ENCODE measurements at places on chromosomes 2 and 18.

DNA sequence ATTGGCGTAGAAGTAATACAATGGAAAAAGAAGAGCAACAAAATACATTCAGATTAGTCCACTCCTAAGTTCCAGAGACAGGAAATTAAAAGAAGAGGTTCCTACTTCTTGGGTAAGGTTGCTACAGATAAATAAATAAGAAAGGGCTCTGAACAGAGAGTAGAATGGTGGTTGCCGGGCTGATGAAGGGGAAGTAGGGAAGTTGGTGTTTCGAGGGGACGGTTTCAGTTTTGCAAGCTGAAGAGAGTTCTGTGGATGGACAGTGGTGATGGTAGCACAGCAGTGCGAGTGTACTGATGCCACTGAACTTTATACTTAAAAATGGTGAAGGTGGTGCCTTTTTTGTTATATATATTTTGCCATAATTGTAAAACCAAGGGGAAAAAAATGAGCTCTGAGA, 48.2 kb downstream of the CABYR start:
- DNase-seq: no peak

- no peak for DNase-seq
Measured at GRCh38 chr18:77395953-77396352, 146.3 kb downstream of the GALR1 start.

DNA sequence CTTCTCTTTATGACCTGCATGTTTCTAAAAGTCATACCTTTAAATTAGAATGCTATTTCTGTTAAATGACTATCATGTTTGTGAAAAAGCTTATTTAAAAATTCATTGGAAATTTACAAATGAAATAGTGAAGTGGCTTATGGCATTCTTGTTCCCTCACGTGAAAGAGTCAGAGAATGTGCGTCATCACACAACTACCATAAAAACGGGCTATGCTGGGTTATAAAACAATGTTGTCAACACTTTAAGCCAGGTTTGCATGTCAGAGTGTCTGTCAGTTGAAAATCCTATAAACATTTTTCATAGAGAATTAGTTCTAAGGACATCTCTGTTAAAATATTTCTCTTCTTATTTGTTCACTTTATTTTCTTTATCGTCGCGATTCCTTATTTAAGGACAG, 42.5 kb upstream of the STK39 start:
- no peak for DNase-seq

GRCh38 chr18:42530276-42530675, 575.2 kb downstream of the PIK3C3 start:
- no peak for DNase-seq

GRCh38 chr18:36582988-36583745, 245.6 kb downstream of the TPGS2 start:
- no peak for DNase-seq

DNA sequence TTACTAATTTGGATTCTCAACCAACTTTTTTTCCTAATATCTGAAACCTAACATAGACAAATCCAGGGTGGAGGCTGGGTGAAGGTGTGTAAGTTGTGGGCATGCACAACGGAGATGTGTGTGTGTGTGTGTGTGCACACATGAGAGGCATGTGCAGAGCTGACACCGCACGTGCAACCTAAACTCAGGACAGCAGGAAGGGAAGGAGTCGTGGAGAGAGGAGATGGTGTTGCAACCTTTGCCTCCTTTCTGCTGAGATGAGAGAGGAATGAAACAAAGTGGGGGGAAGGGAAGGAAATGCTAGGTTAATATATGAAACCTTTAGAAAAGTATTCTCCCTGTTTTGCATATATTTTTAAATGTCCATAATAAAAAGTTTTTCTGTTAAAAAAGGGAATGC, 64.7 kb downstream of the KCTD1 start:
- DNase-seq: no peak

DNA sequence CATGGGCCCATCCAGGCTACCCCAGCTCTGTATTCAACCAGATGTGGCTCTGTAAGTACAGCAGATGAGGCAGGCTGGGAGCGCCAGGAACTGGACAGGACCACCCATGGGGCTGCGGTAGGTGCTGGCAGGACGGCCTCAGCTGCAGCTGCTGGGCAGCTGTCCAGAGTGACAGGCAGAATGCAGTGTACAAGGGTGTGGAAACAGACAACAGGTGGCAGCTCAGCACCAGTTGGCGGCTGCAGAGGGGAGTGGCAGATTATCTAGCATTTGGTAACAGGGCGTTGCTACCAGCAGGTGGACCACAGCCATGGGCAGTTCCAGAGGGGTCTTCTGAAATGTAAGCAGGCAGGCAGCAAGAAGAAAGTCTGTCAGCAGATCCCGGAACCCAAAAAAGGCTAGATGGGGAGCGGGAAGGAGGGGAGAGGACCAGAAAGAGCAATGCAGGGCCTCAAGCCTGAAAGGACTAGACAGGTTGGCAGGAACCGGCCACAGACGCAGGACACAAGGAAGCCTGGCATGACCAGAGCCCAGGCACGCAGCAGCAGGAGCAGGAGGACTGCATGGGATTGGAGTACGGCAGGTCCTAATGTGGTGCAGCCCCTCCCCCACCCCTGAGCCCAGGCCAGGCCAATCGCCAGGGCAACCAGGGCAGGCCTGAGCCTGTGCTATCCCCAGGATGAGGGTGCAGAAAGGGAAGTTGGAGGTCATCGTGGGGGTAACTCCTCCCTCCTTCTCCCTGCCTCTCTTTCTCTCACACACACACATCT, 24.7 kb downstream of the PKDCC start:
- no peak for DNase-seq

GRCh38 chr2:239734436-239735005, 290.6 kb downstream of the NDUFA10 start:
- no peak for DNase-seq

- DNase-seq: no peak
Measured at GRCh38 chr2:165718610-165719210, 75.3 kb downstream of the GALNT3 start.

DNA sequence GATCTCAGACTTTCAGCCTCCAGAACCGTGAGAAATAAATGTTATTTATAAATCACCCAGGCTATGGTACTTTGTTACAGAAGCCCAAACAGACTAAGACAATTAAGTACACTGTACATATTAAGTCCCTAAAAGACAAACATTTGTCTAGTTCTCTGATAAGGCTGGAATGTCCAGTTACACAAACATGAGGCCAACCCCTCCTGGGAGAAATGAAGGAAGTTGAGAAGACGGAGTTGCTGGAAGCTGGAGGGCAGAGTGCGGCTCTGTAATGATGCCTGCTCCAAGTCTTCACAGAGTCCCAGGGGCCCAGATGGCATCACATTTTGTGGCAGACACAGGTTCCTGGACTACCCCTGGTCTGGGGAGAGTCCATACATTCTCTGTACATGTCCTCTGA, 79.2 kb upstream of the ST8SIA3 start:
- no peak for DNase-seq

DNA sequence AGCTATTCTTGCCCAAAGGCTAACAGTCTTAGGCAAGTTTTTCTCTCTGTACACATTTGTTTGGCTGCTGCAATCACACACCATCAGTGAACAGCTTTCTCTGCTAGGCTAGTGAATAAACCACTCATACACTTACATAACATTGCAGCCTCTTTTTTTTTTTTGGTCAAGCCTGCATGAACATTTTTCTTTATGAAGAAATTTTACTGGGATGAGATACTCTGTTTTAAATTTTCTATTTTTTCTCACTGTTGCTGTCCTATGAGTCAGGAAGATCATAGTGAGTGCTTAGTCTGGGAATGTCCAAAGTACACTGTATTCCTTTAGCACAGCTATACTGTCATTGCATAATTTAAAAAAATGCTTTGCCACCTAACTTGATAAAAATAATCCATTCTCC, 58.5 kb downstream of the ROCK1 start:
- DNase-seq: no peak

DNA sequence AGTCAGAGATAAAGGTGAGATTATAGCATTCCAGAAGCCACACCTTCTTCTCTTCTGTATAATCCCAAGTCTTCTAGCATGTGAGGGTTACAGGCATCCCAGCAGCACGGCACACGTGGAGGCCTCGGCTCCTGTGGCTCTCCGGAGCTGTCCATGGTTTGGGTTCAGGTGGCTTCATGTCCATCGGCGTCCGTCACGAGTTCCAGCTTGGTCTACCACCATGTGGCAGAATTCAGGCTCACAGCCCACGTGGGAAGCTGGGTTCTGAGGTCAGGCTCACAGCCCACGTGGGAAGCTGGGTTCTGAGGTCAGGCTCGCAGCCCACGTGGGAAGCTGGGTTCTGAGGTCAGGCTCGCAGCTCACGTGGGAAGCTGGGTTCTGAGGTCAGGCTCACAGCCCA, 378.3 kb upstream of the SALL3 start:
- DNase-seq: no peak

- no peak for DNase-seq
Measured at GRCh38 chr2:215049341-215049740, 89.1 kb downstream of the ABCA12 start.

- DNase-seq: no peak
Measured at GRCh38 chr18:22935431-22935830, 2.3 kb downstream of the RBBP8 start.

DNA sequence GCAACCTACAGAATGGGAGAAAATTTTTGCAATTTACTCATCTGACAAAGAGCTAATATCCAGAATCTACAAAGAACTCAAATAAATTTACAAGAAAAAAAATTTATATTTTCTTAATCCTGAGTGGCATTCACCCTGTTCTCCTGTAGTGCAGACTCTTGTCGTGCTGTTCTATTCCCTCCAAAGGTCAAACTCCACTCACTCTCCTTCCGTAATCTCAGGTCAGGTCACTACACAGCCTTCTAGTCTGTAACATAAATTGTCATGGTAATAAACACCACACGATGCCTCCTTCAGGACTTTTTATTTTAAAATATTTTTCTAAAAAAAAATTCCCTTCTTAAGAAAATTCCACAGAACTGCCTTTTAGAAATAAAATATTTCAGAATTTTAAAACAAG, 417.9 kb upstream of the GCFC2 start:
- DNase-seq: no peak

- DNase-seq: no peak
Measured at GRCh38 chr2:101386599-101387150, 628 bp downstream of the CREG2 start.

GRCh38 chr18:5759194-5759593, 136.1 kb downstream of the TMEM200C start:
- no peak for DNase-seq

- no peak for DNase-seq
Measured at GRCh38 chr2:181847198-181847556, 44.4 kb upstream of the ITPRID2 start.

DNA sequence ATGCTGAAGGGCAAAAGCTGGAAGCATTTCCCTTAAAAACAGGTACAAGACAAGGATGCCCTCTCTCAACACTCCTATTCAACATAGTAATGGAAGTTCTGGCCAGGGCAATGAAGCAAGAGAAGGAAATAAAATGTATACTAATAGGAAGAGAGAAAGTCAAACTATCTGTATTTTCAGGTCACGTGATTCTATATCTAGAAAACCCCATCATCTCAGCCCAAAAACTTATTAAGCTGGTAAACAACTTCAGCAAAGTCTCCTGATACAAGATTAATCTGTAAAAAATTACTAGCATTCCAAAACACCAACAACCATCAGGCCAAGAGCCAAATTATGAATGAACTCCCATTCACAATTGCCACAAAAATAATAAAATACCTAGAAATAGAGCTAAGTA, 213.2 kb upstream of the CNTNAP5 start:
- DNase-seq: no peak

DNA sequence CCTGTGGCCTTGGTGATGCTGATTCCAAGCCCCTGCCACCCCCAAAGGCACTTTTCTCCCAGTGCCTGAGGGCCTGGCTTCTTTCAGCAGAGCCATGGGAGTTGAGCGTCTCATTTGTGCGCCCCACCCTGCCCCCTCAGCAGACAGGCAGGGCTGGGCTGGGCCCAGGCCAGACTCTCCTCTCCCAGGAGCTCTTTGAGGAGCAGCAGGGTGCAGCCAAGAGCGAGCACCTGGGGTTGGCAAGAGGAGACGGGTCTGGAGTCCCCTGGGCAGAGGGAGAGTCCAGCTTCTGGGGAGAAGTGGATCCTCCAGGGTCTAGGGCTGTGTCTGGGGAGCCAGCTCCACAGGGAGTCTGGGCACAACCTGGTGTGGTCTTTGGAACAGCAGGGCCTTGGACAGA, 21.2 kb downstream of the NPPC start:
- no peak for DNase-seq

DNA sequence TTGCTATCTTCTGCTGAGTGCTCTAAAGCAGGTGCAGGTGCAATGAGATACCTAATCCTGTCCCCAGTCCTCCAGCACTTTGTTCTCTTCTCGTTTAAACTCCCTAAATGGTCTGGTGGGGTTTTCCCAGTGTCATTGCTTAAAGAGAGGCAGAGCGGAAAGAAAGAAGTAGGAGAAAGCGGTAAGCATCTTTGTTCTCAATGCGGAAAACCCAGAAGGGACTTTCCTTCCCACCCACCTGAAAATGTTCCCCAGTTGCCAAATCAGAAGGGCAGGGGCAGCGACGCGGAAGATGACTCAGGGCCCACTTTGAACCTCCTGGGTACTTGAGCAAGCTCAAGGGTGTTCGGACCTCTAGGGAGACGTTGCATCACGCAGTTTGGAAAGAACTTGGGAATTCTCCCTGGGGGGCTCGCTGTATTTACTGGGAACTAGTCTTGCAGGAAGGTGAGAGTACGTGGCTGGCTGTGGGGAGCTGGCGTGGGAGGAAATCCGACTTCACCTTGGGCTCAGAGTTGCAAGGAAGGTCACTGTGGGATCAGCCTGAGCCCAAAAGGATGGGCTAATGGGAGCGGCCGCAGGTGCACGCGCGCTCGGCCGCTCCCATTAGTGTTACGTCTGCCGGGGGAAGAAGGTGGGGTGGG, 589 bp upstream of the SGPP2 start:
- no peak for DNase-seq

- DNase-seq: no peak
Measured at GRCh38 chr2:20615466-20616241, 35.2 kb downstream of the HS1BP3 start.

- DNase-seq: no peak
Measured at GRCh38 chr2:218622606-218623365, 15.1 kb downstream of the PLCD4 start.

DNA sequence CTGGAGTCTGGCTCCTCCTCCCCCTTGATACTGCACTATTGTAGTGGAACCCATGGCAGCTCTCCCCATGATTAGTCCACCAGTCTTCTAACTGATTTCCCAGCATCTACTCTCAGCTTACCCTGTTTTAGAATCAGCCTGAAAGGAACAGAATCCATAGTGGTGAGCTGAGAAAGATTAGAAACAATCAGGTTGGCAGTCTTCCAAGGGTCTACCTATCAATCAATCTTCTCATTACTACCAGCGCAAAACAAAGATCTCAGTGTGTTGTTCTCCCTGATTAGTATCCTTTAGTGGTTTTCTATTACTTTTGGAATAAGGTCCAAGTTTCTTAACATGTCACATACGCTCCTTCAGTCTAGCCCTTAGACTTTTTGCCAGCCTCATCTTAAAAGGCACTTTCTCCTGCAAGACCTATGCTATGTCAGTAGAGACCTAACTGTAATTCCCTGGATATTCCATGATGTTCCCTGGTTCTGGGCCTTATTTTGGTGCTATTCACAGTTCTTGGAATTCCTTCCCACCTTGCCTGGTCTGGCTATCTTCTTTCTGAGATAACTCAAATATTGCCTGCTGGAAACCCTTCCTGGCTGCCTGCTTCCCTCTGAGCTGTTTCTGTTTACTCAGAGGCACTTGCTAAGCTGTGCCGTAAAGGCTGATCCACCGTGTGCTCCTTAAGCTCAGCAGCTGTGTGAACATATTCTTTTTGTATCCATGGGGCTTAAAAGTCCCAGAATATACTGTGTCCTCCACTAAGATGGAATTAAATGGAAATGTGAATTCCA, 32.6 kb downstream of the LAMA3 start:
- no peak for DNase-seq
